ENCODE measurements at places on chromosomes 2 and 18.
A peak's percentile ranks its signal among the peaks of the same experiment; 100 is the strongest.

DNA sequence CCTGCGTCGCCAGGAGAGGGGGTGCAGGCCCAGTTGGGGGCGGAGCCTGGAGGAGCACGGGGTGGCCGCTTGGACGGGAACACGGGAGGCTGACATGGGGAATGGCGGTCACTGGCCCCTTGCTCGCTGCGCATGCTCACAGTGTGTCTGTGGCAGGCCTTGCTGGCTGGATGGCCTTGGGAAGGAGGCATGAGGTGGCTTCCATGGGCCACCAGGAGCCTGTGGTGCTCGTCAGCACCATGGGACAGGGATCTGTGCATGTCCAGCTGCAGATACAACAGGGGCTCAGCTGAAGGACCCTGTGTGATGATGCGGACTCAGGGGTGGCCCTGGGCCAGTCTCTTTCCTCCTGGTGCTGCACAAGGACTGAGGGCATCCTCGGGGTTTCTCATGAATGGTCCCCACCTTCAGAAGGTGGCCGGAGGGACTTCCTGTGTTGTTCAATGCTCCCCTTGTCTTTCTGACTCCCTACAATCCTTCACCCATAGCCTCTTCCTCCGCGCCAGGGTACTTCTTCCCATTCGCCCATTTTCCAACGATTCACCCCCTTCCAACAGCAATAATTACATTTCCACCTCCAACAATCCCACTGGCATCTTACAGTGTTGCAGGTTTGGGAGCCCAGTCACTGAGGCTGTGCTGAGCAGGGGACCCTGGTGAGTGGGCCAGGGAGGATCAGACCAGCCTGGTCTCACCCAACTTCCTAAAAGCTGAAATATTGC lies 3.4 kb upstream of the SP140L start:
- no peak for DNase-seq

DNA sequence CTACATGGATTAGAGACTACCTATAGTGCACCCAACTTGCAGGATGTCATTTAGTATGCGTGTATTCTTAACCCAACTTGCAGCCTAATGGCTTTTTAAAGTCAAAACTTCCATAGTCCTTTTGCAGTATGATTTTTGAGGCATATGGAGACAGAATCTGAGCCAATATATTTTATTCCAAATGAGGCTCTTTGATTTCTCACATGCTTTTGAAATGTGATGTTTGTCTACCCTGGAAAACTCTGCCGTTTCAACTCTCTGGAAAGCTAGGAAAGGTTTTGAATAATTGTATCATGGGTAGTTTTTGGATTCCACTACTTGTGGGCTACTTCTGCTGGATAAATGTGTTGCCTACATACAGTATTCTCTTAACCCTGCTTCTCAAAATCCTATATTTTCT lies 206.6 kb downstream of the ZNF385B start:
- no peak for DNase-seq

- no peak for DNase-seq
Measured at GRCh38 chr18:25373432-25374179, 21.6 kb upstream of the ZNF521 start.

DNA sequence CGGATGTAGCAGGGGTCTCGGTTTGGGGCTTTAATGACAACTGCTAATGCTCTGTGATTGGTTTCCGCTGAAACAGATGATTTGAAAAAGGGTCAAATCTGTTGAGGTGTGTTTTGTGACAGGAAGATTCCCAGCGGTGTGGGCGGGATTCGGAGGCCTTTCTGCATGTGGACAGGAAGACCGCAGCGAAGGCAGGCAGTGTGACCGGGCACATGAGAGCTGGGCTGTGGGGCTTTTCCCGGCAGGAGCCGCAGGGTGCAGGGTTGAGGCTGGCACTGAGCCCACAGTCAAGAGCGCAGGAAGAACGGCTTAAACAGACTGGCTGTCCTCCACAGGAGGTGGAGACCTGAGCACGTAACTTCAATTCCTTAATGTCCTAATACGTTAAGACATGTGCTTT lies 180.0 kb upstream of the TPO start:
- no peak for DNase-seq

- no peak for DNase-seq
Measured at GRCh38 chr2:134120406-134120732, 133.5 kb upstream of the MGAT5 start.

DNA sequence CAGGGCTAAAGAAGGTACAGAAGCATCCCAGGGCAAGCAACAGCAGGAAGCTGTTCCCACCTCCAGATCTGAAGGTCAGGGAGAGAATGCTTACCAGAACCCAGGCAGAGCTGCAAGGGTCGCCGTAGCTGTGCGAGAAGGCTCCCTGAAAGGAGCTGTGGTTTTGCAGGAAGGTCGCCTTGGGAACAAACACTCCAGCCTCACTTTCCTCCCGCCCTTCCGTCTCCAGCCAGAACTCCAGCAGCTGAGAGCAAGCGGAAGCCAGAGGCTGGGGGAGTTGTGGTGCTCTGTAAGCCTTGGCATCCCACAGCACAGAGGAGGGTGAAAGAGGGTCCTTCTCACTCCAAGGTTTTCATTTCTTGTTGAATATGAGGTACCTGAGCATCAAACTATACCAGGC lies 18.3 kb upstream of the ICOS start:
- no peak for DNase-seq

GRCh38 chr2:54572262-54572635 lies 116.1 kb downstream of the SPTBN1 start:
- DNase-seq = no peak

- no peak for DNase-seq
Measured at GRCh38 chr2:39689272-39689841, 23.6 kb downstream of the TMEM178A start.

DNA sequence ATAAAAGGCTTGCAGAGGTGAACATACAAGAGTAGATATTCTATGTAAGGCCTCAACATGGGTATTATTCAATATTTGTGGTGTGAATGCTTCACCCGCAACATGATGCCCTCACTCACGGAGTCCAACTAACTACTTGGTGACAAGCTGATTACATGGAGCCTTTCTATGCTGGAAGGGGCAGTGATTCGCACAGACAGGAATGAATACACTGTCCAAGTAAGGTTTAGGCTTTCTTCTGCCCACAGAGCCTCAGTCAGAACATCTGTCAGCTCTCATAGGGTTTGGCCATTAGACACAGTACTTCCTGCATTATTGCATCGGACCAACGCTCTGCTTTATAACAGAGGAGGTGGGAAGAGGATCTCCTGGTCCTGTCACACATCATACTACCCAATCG lies 80.3 kb upstream of the SLC35G4 start:
- DNase-seq = no peak

DNA sequence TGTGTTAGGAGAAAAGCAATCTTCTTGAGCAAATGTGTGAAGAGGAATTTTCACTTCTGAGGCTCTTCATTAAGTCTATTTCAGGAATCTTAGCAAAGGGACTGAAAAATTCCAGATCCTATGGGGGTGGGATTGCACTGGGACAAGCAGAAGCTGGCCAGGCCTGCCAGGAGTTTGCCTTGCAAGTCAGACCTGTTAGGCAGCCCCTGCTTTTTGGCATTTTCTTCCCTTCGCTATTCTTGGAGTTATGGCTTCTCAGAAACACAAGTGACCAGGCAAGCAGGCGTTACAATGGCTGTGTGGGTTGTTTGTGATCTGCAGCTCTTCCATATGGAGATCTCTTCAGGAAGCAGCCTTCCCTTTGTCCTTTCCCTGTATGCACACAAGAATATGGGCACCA lies 8.0 kb upstream of the CCDC85A start:
- DNase-seq = no peak

GRCh38 chr2:219344751-219345430 lies 12.3 kb upstream of the RESP18 start:
- DNase-seq = peak; percentile 84

GRCh38 chr2:144323946-144324345 lies 196.0 kb downstream of the ZEB2 start:
- DNase-seq = no peak

DNA sequence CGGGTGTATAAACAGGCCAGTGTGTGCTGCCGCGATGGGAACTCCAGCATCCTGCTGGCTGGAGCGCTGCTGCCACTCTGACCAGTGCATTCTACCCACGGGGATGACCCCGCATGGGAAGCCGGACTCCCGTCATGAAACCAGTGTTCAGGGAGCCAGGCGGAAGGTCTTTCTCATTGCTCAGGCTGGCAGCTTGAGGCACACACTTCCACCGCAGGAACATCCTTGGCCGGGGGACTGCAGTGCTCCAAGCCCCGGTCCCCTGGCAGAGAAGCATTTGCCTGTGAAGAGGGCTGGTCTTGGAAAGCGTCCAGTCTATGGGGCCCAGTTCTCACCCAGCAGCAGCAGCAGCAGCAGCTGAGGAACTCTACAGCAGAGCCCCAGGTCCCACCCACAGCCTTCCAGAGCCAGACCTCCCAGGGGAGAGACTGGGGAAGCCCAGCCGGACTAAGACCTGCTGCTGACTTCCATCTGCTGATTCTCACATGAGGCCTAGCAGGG lies 235.9 kb downstream of the KLHL29 start:
- DNase-seq = no peak

- no peak for DNase-seq
Measured at GRCh38 chr2:241399941-241400922, 44.1 kb downstream of the FARP2 start.

DNA sequence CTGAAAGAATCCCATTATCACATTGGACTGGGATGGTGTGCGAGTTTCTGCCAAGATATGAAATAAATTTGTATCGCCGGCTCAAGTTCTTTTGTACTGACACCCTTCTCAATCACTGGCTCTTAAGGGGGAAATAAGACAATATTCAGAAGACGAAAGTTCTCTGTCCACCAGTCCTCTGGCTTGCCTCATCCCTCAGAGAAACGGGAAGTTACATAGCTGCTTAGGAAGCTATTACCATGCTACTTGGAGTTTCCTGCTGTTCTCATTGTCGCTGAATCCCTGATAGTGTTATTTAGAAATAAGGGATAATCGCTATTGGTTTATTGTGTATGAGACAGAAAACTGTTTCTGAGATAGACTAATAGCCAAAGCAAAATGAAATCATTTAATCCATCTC lies 205.0 kb upstream of the ZNF521 start:
- peak; percentile 84 for DNase-seq

DNA sequence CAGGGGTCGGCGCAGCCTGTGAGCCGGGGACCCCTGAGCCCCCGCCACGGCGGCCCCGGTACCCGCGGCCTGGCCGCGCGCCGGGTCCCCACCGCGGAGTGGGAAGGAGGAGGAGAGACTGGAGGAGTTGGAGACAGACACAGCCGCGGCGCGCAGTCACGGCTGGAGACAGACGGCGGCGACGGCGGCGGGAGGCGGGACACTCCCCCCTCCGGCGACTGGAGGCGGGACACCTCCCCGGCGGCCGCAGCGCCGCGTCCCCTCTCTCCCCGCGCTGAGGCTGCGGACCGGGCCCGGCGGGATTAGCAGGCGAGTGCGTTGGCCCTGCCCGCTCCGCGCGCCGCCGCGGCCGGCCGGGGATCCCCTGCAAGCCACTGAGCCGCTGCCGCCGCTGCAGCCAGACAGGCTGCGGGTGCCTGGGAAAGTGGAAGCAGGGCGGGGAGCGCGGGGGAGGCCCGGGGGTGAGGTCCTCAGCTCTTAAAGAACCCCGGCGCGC lies 1.0 kb upstream of the LDLRAD4 start:
- DNase-seq = peak; percentile 71

- DNase-seq = no peak
Measured at GRCh38 chr18:48308755-48309575, 100.2 kb downstream of the ZBTB7C start.

GRCh38 chr18:41617647-41618046 lies 337.4 kb upstream of the PIK3C3 start:
- no peak for DNase-seq

DNA sequence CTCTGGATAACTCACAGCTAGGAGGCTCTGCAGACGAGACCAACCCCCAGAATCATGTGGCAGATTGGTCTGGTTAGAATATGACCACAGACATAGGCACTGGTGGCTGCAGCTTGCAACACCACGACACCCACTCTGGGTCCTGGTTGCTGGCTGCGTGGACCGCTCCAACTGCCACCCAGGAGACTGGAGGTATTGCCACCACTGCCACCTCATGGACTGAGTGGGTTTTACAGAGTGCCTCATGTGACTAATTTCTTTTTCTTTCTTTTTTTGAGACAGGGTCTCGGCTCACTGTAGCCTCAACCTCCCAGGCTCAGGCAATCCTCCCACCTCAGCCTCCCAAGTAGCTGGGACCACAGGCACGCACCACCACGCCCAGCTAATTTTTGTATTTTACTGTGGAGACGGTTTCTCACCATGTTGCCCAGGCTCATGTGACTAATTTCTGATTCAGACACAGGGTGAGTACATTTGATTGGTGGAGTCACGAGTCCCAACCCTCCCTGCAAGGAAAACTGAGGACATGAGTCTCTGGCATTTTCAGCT lies 29.9 kb upstream of the NT5DC4 start:
- peak; percentile 88 for DNase-seq

DNA sequence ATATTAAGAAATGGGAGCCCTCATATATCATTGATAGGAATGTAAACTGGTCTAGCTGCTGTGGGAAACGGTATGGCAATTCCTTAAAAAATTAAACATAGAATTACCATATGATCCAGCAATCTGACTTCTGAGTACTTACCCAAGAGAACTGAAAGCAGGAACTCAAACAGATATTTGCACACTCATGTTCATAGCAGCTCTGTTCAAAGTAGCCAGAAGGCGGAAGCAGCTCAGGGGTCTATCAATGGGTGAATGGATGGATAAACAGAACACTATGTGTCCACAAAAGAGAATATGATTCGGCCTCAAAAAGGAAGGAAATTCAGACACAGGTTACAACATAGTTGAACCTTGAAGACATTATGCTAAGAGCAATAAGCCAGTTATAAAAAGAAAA lies 135.7 kb upstream of the NDUFV2 start:
- DNase-seq = peak; percentile 58

DNA sequence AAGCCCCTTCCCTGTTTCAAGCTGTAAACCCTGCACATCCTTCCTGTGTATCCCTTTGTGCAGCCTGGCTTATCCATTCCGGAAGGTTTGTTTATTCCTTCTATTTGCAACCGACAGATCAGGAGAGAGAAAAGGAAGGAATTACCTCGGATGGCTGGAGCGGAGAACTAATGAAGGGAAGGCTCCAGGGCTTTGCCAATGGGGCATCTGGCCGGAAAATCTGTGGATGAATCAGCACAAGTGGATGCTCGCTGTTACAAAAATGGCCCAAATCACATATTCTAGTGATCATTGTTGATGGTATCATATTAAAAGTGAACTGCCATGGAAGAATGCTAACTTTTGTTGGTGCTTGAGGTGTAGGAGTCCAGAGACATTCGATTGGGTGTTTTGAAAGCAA lies 97.1 kb downstream of the AQP4 start:
- no peak for DNase-seq

DNA sequence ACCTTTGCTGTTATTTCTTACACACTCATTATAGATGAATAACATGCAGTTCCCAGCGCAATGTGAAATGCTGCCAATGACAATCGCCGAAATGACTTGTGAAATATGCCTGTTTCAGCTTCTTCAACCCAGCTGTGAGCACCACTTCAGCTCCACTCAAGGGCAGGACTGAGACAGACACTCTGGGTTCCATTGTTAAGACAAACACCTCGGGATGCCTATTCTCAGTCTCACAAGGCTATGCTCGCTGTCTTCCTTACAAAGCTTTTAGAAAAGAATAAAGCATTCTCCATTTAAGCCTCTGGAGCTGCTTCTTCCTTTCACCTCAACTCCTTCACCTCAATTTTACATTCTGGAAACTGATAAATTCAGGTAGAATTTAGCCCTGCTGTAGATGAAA lies 4.2 kb downstream of the CBLN2 start:
- DNase-seq = no peak

Measured in suppressor macrophage treated with lipopolysaccharide for 1 hour (primary cell).